Panc1 (cell line): ENCODE measurements at places on chromosomes 1 and 21.

GRCh38 chr1:25808481-25809244 is 8.7 kb downstream of the SELENON start:
- DNase-seq, result no peak

DNA sequence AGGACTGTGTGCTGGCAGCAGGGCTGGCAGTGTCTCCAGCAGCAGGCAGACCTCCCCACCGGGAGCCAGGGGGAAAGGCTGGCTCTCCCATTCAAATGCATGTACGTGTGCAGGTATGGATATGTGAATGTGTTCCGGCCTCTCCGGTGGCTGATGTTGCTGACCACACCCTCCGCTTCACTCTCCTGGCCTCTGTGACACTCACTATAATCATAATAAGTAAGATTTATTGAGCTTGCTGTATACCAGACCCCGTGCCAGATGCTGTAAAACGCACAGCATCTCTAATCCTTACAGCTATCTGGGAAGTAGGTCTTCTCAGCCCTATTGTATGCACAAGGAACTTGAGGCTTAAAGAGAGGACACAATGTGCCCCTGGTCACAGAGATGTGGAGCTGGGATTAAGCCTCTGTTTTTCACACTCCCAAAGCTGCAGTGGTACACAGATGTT is 20.5 kb upstream of the ARTN start:
- DNase-seq, result no peak

- DNase-seq, result no peak
Measured at GRCh38 chr1:233815865-233816264, 88.6 kb upstream of the SLC35F3 start.

- DNase-seq, result peak; percentile 56
Measured at GRCh38 chr1:183633676-183634343, 1.8 kb downstream of the ARPC5 start.

- DNase-seq, result no peak
Measured at GRCh38 chr1:75165264-75165663, 31.1 kb downstream of the LHX8 start.

DNA sequence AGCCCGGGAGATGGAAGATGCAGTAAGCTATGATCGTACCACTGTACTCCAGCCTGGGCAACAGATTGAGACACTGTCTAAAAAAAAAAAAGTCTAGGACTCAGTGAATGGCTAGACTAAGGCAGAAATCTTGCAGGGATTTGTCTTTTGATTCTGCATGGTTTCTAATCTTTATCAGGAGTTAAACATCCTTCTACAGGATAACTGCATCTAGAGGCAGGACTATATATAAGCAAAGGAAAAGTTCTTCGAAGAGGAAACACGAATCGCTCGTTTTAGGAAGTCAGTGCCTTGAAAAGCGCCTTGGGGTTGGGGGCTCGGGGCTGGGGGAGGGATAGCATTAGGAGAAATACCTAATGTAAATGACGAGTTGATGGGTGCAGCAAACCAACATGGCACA is 602 bp upstream of the UFC1 start:
- DNase-seq, result no peak

GRCh38 chr21:38869946-38870345 is 64.2 kb downstream of the ETS2 start:
- DNase-seq, result no peak

- no peak for DNase-seq
Measured at GRCh38 chr1:147618077-147618569, 52.2 kb downstream of the ACP6 start.
